ENCODE measurements at places on chromosomes 6 and 20. TPM values are rescaled to one million over a fixed set of nuclear protein-coding genes. Genes with fewer than 3 reads are reported as not detected.

DNA sequence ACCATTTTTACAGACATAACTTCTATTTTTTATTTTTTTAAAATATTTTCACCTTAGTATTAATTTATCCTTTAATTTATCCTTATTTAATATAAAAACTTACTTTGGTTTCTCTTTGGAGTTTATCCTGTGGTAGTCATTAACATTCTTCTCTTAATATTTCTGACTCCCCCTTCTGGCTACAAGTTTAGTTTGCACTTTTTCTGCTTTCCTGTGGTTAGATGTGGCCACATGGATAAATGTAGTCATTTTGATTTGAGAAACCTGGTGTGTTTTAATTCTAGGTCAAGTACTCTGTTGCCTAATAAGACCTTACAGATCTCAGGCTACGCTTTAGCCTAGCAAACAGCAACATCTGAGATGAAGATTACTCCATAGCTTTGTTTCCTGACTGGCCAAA lies 1187.5 kb downstream of the HACE1 start:
- no peak for ATAC-seq

DNA sequence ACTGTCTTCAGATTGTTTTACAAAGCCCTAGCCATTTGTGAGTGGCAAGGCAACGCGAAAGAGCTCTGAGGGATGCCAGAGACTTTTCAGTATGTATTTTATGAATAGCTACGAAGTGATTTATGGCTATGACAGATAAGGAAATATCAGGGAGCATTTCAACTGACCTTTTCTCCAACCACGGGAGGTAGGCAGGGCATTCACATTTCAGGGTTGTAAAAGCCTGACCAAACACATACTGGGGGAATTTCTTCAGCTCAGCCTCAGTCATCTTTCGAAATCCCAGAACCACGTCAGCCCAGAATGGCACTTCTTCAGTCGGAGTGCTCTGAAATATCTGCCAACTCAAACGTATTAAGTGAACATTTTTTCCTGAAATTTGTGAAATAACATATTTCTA lies 10.8 kb downstream of the DDO start:
- no peak for ATAC-seq

- ATAC-seq = peak; percentile 38
Measured at GRCh38 chr20:1533059-1533458, 24.4 kb downstream of the SIRPD start.

- ATAC-seq = no peak
Measured at GRCh38 chr20:5947276-5947675, 3.1 kb downstream of the TRMT6 start.

- ATAC-seq = no peak
Measured at GRCh38 chr20:63102721-63103375, 96.1 kb upstream of the BHLHE23 start.

- no peak for ATAC-seq
Measured at GRCh38 chr6:16196984-16197546, 41.3 kb upstream of the GMPR start.

DNA sequence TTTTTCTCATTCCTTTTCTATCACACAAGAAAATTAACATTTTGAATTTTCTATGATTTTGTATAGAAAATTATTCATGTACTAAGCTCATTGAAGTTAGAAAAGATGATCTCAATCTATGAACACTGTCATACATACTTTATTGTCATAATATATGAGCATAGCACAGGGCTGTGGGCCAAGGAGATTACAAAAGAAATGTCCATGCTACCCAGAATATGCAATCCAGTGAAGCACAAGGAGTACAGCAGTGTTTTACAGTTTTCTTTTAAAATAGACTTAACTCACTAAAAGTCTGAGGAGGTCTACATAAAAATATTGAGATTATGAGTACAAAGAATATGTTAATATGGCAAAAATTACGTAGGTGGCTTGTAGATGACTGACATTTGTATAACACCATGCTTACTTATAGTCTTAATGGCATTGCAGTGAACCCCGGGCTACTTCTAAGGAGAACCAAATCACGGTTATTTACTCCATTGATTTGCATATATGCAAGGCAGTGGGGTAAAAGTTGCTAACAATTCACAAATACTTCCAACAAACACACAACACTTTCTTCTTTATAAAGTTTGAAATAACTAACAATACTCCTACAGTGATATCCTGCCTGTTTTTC lies 257.1 kb downstream of the BCKDHB start:
- no peak for ATAC-seq

GRCh38 chr6:39113788-39114187 lies 1.2 kb downstream of the SAYSD1 start:
- ATAC-seq = no peak

GRCh38 chr6:33160728-33161344 lies 31.4 kb downstream of the COL11A2 start:
- ATAC-seq = peak; percentile 80

DNA sequence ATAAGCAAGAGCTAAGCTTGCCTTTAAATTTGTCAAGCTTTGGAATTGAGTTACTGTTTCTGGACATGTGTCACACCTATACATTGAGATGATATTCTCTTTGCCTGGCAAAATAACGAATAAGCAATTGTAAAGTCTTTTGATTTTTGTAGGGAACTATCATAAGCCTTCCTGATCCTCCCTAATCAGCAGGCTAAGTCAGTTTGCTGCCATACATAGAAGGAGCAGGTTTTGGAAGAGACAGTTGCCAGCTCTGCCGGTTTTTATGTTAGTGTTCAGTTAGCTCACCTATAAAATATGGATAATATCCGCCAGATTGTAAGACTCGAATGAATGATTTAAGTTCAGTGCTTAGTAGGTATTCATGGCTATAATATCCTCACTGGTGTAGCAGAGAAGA lies 34.4 kb upstream of the BCAS1 start:
- peak; percentile 34 for ATAC-seq

DNA sequence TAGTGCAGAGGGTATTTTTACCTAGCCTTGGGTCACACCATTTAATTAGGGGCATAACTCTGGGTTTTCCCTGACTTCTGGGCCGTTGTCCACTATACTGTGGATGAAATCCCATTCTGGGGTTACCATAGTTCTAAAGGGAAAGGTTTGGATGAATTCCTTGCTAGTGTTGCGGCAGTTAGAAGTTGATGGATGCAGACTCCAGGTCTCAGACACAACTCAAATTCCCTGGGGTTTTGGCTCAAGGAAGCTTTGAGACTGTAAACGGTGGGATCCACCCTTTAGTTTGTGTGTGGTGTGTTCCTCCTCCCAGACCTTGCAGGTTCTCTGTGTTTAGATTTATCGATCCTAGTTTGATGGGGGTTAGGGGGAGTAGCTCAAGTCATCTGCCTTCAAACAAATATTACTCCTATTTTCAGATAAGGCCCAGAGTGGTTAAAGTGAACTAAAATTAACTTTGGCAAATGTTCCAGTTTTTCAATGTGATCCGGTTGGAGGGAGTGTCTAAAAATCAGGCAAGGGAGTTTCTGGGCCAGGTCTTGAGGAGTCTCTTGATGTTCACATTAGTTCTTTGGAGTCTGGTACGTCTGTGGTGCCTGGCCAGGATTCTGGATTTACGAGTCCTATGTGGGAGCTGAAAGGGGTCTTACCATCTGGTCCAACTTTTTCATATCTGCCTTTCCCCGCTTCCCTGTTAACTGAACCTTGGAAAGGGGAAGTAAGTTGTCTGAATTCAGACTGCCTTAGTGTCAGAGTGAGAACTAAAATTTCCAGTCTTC lies 1.5 kb downstream of the RALY start:
- no peak for ATAC-seq

DNA sequence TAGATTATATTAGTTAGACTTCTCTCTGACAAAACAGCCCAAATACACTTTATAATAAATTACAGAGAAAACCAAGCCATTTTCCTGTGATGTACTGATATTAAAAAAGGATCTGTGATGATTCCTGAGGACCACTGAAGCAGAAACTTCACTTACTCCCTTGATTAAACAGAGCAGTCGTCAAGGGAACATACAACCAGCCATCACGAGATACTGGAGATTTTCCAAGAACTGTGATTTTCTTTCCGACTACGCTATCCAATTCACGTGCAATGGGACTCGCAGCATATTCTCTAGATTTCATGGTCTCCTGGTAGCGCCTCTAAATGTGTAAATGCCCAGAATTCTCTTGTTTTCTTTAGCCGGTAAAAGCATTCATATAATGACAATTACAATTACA lies 377.4 kb downstream of the PHF3 start:
- ATAC-seq = no peak

LINC00237 gene
- total RNA-seq = not detected

PLEKHG1 gene
- 34.2 TPM for total RNA-seq

CDSN gene
- total RNA-seq = 0.08 TPM

PABPC1L gene
- total RNA-seq = 10.0 TPM

FHL5 gene
- 1.8 TPM for total RNA-seq

SIRPA gene
- 15.1 TPM for total RNA-seq

DDO gene
- total RNA-seq = 0.08 TPM

MAS1 gene
- total RNA-seq = not detected

CAPN11 gene
- total RNA-seq = 0.12 TPM

PPP1R14C gene
- total RNA-seq = 36.0 TPM

Measured in esophagus mucosa (tissue), 1 donor.